GM13977 (cell line): ENCODE measurements at places on chromosomes 7 and 10.

GRCh38 chr7:41294556-41295454, 408.1 kb downstream of the INHBA start:
- DNase-seq = no peak

GRCh38 chr10:131576341-131577177, 265.0 kb upstream of the TCERG1L start:
- DNase-seq = no peak

GRCh38 chr7:43649755-43650274, 66.9 kb downstream of the STK17A start:
- DNase-seq = peak; percentile 66

DNA sequence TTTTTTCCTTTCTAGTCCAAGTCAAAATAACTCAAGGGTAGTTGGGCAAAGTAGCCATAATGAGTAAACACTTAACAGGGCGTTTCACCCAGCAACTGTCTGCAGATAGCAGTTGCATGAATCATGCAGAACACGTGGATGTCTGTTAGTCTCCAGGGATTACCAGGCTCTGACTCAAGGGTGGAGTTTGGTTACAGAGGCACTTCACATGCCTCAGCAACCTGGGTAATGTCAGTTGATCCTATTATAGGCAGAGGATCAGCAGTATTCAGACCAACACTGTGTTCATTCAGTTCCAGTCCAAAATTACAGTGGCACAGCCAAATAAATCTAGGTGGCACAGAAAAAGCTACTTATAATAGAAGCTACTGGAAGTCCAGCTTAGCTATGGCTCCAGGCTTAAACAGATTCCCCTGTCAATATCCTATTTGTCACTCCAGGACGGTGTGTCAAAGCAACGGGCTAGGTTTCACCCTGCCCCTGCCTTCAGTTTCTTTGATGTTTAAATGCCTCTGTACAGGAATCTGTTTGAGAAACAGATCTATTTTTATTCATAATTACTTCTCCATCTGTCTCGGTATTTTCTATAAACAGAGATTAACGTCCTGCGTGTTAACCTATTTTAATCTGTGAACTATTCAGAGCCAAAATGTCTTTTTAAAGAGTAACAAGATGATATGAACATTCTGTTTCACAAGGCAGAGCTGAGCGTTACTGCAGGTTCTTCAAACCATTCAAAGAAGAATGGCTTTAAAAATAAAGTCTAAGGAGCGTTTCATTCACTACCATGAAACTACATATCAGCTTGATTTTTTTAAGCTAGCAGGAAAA, 162.6 kb upstream of the AKR1E2 start:
- DNase-seq = no peak

DNA sequence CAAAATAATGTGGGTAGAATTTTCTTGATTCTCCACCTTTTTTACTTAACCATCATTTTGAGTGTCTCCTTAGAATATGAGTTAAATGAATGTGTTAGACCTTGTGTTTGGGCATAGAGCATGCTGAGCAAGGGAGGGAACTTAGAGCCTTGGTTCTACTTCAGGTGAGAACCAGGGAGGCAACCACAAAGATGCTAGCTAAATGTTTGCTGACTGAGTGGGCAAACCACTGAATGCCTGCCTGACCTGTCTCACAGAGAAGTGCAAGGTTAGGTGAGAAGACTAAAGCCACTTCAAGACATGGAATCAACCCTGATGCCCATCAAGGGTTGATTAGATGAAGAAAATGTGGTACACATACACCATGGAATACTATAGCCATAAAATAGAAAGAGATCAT, 242.6 kb upstream of the ZNF32 start:
- DNase-seq = no peak

GRCh38 chr7:38881947-38882684, 26.9 kb downstream of the VPS41 start:
- DNase-seq = no peak

GRCh38 chr7:107711301-107711700, 32.6 kb upstream of the CBLL1 start:
- DNase-seq = no peak

GRCh38 chr10:78947226-78947625, 121.5 kb upstream of the ZMIZ1 start:
- DNase-seq = no peak

- no peak for DNase-seq
Observed at GRCh38 chr7:36132012-36132411, 21.0 kb upstream of the EEPD1 start.

GRCh38 chr10:108783897-108784296, 1139.4 kb downstream of the XPNPEP1 start:
- DNase-seq = peak; percentile 11

- no peak for DNase-seq
Observed at GRCh38 chr7:128893251-128894100, 17.0 kb downstream of the KCP start.

DNA sequence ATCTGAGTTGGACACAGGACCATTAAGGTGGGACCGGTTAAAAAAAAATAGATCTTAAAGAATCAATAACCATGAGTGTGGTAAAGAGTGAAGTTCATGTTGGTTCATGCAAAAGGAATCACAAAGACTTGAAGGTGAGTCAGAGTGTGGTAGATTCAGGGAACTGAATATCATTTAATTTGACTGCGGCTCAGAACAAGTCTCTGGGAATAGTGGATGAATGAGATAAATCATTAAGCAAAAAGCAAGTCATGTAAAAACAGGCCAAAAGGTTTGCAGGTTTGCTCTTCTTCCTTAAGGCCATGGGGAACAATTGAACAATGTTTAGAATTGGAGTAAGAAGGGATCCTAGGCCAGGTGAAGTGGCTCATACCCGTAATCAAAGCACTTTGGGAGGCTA, 385.8 kb downstream of the ETV1 start:
- DNase-seq = no peak

- no peak for DNase-seq
Observed at GRCh38 chr10:132704008-132704814, 81.7 kb downstream of the NKX6-2 start.

GRCh38 chr7:103680161-103681144, 234.4 kb upstream of the SLC26A5 start:
- DNase-seq = no peak

DNA sequence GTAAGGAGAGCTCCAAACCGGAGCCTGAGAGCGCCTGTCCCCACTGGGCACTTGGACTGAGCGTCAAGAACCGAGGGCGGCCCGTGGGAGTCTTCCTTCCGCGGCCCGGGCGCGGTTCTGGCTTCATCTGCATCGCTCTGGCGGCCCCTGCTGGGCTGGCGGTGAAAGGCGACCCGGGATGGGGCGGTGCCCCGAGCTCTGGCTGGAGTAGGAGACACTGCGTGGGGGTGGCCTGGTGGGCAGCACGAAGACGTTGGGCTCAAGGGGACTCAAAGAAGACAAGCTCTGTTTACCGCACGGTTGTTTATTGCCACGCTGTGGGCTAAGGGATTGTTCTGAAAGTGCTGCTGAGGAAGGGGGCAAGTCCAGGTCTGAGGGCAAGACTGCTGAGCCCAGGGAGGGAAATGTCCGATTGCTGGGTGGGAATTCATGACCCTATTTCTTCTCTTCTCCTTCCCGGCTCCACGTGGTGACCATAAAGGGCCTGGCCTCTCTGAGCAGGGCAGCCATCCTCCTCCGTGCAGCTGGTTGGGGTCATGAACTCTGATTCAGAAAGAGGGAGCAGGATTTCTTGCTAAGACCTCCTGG, 29.8 kb downstream of the PLAU start:
- peak; percentile 86 for DNase-seq
